NCI-H510A (cell line): ENCODE measurements at places on chromosomes 2 and 18.

- peak; percentile 78 for DNase-seq
These were observed 6.3 kb downstream of the SNORC start for GRCh38 chr2:232876161-232876977.

GRCh38 chr2:109031476-109032228 lies 42.6 kb upstream of the EDAR start:
- DNase-seq = peak; percentile 23

- DNase-seq = no peak
These were observed 160.6 kb upstream of the SMAD7 start for GRCh38 chr18:49111191-49111988.

DNA sequence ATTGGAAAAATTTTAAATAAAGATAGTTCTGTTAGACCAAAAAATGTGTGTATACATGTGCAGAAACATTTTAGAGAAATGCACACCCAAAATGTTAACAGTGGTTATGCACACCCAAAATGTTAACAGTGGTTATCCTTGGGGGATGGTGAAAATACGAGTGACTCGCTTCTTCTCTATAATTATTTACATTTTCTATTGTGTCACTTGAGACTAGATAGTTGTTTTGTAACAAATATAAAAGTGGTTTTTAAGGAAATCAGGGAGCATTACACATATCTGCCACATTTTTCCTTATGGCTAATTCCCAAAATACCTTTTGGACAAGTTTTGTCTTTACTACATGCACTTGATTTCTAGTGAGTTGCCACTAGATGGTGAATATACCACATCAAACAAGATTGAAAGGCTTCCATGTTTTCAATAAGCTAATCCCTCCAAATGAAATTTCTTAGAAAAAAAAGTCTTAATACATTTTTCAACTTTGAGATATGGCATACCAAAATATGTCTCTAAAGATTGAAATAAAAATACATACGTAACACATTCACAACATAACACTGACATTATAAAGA lies 9.0 kb upstream of the HIBCH start:
- no peak for DNase-seq

DNA sequence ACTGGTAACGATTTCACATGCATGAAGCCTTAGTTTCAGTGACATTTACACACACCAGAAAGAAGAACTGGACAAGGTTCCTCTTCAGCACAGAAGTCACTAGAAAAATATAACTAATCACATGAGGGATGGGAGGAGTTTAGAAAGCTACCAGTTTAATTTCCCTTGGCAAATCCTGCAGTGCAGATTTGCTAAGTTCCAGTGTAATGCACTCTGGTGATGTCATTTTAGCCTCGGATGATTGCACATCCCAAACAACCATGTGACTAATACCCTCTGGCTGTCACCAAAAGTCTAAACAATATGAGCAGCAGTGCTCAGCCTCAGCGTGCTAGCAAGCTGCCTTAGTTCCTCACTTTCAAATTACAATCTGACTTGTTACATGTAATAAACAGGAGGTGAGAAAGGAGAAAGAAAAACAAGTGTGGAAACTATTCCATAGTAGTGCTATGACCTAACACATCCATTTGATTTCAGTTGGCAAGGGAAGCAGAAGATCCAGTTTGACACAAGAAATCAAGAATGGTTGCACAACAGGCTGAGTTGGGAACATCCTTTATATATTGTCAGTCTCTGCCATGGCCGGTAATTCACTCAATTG lies 35.3 kb upstream of the PPP1CB start:
- peak; percentile 75 for DNase-seq

DNA sequence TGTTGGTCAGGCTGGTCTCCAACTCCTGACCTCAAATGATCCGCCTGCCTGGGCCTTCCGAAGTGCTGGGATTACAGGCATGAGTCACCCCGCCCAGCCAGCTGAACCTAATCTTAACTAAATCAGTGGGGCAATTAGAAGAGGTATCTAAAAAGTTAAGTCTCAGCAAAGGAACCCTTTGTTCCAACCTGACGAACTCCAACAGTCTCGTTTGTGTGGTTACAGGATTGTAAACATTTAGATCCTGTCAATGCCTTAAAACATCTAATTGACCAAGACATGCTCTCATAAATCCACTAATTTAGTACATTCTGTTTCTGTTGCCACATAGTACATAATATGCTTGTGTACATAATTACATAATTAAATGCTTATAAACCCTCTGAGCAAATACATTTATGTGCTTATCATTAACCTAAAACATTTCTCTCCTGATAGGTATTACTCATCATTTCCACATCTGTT lies 31.1 kb upstream of the STK39 start:
- DNase-seq = no peak

DNA sequence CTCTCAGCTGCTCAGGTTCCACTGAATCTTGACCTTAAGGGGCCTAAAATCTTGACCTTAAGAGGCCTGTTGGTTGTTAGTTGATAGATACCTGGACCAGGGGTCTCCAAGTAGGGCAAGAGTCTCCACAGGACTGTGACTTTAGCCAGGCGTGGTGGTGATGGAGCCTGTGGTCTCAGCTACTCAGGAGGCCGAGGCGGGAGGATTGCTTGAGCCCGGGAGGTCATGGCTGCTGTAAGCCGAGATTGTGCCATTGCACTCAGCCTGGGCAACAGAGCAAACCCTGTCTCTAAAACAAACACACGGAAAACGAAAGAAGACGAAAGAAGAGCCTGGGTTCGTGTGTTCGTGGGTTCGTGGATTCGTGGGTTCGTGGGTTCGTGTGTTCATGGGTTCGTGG lies 120.2 kb upstream of the CTDP1 start:
- DNase-seq = no peak
